ENCODE measurements at places on chromosomes 7 and 10.

DNA sequence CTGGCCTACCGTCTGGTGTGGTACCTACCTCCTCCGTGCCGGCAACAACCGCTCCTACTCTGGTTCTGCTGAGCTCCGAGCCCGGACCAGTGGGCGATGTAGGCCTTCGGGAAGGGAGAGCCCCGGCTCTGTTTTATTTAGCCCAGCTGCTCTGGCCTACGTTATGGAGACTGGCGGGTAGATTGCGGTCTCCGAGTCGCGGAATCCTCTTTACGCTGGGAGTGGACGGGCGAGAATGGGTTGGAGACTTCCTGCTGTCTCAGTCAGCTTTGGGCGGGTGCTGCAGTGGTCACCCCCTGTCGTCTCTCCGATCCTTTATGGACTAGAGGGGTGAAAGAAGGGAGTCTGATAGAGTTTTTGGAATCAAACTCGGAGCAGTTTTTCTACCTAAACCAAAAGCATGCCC, 406 bp downstream of the CBLL1 start:
- DNase-seq = no peak

DNA sequence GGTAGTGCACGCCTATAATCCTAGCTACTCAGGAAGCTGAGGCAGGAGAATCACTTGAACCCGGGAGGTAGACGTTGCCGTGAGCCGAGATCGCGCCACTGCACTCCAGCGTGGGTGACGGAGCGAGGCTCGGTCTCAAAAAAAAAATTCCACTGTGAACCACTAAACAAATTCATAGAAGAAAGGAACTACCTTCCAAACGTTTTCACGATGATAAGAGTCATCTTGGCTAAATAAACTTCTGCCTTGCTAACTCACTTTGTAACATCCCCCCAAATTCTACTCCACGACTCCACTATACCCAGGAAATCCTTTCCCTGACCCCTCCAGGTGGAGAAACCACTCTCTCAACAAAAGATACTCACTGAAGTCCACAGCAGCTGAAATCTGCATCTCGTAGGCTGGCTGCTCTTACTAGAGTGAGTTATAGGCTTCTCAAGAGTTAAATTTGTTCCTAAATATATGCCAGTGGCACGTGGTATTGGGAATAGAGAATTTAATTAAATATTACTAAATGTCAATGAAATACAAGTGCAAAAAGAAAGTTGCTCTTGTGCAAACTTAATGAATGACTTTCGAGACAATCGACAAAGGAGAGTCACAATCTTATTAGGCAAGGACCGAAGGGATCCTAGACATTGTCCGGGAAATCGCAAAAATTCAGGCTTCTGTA, 1.6 kb upstream of the GTF2I start:
- no peak for DNase-seq

GRCh38 chr7:98399890-98400541, 874 bp downstream of the BAIAP2L1 start:
- DNase-seq = no peak

- no peak for DNase-seq
Observed at GRCh38 chr7:29281782-29282541, 87.4 kb downstream of the CHN2 start.

DNA sequence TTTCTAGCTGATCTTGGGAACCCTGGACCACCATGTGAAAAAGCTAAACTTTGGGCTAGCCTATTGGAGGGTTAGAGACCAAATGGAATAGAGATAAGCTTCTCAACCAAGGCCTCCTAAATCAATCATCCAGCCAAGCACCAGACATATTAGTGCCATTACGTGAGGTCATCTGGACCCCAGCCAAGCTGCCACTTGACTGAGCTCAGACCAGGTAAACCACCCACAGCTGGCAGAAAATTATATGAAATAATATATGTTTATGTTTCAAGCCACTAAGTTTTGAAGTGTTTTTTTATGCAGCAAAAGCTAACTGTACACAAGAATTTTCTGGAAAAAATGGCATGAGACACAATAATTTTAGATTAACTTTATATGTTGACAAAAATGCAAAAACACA, 82.6 kb upstream of the PCGF5 start:
- no peak for DNase-seq

Data from activated effector memory CD4-positive, alpha-beta T cell treated with Interleukin-2 at 50 U/mL for 16 hours (primary cell).